ENCODE measurements at places on chromosomes 5 and 9. TPM values are rescaled to one million over a fixed set of nuclear protein-coding genes. Genes with fewer than 3 reads are reported as not detected.

TOR1B gene
- 21.3 TPM for total RNA-seq

SCGB3A2 gene
- total RNA-seq, result not detected

PCDHGA4 gene
- total RNA-seq, result 0.16 TPM

CDH12 gene
- not detected for total RNA-seq

BTNL3 gene
- total RNA-seq, result not detected

SPOCK1 gene
- total RNA-seq, result 14.2 TPM

SVEP1 gene
- 1.8 TPM for total RNA-seq

ZFP2 gene
- total RNA-seq, result not detected

All from A549 treated with CORT108297 at 1 μM for 4 hours (cell line).